ENCODE measurements at places on chromosomes 1 and 21.

GRCh38 chr1:218760601-218761570 is 412.8 kb upstream of the LYPLAL1 start:
- no peak for DNase-seq

DNA sequence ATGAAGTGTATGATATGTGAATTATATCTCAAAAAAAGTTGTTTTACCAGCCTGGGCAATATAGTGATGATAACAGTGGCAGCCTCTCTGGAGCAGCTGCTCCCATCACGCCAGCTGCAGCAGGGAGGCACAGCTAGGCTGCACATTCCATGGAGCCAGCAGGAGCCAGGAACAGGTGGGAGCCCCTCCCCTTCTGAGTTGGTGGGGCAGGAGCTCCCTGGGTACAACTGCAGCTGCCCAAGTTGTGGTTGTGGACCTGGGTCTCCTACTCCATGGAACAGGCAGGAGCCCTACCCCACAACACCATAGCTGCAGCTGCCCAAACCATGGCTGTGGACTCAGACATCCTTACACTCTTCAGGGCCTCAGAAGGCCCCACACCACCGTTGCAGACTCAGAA is 21.7 kb upstream of the FNBP1L start:
- no peak for DNase-seq

- DNase-seq, result no peak
Observed at GRCh38 chr21:39422527-39423241, 22.9 kb downstream of the LCA5L start.

GRCh38 chr1:230176871-230177411 is 109.9 kb downstream of the GALNT2 start:
- no peak for DNase-seq

DNA sequence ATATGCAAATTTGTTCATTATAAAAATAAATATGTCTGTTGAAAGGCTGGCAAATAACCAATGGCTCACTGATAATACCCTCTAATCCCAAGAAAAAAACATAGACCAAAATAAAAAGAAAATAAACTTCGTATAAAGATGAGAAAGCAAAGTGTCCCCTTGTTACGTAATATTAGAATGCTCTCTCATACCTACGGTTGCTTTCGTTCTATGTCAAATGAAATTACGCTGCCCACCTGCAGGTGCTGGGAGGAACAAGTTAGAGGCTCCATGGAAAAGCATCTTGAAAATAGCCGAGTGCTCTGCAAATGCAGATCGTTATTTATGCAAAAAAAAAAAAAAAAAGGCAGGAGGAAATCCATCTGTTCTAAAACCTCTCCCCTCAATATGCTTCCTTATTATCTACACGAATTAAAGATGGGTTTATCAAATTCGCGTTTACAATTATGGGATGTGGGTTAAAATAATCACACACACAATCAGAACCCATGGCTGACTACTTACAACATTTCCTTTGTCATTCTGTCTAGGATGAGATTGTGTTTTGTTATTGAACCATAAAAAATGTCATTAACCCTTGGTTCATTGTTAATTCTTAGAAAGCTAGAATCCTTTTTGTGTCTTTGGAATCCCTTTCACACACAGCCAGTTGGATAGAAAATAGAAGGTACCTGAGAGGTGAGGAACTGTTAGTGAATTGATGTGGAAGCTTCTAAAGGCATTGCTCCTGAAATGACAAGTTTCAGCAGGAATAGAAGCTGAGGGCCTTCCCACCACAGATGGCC is 268.6 kb downstream of the SETD4 start:
- DNase-seq, result no peak

DNA sequence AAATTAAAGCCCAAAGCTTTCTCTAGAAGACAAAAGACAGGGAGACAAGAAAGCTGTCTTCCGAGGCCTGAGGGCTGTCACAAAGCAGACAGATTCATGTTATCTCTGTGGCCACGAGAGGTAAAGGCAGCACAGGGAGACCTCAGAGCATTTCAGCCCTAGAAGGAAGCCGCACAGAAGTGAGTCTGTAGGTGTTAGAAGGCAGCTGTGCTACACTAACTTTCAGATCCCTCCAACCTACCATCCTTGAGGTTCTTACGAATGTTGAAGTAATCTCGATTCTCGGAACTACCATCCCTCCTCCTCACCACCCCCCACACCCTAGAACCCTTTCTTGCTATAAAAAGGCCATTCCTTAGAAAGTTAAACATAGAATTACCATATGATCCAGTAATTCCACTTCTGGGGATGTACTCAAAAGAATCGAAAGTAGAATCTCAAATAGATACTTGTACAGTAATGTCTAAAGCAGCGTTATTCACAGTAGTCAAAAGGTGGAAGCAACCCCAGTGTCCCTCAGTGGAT is 21.5 kb upstream of the LYST start:
- DNase-seq, result no peak

- no peak for DNase-seq
Observed at GRCh38 chr21:37380349-37381323, 14.1 kb downstream of the DYRK1A start.

DNA sequence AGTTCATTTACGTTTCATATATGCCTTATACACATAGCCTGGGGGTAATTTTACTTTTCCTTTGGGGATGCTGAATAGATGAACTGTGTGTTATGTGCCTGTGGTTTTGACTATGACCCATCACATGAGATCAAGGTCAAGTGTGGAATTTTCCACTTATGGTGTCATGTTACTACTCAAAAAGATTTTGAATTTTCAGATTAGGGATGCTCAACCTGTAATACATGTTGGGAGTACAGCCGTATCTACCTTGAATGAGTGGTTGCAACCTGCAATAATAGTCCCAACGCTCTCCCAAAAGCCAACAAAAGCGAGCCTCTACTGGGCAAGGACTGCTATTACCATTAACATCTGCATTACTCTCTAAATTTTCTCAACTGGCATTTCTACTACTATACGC is 68.5 kb upstream of the SDC3 start:
- DNase-seq, result no peak

DNA sequence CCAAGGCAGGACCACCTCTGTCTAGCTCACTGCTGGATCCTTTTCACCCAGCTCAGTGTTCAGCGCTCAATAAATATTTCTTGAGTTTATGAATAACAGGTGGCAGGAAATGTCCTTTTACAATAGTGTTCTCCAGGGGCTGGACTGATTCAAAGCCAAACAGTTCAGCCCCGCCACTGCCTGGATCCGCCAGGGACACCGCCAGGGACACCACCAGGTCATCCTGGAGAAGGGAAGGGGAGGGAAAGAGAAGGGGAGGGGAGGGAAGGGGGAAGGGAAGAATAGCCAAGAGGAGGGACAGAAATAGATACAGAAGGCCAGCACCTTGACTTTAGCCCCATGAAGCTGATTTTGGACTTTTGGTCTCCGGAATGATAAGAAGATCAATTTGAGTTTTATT is 255.6 kb downstream of the GRIK3 start:
- DNase-seq, result no peak

GRCh38 chr1:1061682-1062345 is 12.3 kb downstream of the RNF223 start:
- no peak for DNase-seq

DNA sequence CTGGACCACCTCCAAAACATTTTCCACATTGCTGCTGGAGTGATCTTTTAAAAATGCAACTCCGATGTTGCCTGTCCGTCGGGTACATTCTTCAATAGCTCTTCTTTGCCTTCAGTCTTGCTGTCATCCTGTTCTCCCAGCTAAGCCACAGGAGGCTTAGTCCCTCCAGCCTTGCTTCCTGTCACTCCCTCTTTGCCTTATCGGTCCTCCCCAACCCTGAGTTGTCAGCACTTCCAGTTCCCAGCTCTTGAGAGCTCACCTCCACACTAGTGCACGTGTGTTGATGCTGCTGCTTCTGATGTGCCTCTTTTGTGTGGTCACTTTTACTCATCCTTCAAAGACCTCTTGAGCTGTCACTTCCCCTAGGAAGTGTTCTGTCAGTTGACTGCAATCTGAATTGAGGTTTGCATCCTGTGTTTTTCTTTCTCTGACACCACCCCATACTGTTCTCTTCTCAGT is 15.3 kb downstream of the UCK2 start:
- no peak for DNase-seq

- no peak for DNase-seq
Observed at GRCh38 chr1:199282751-199283305, 644.0 kb downstream of the PTPRC start.

DNA sequence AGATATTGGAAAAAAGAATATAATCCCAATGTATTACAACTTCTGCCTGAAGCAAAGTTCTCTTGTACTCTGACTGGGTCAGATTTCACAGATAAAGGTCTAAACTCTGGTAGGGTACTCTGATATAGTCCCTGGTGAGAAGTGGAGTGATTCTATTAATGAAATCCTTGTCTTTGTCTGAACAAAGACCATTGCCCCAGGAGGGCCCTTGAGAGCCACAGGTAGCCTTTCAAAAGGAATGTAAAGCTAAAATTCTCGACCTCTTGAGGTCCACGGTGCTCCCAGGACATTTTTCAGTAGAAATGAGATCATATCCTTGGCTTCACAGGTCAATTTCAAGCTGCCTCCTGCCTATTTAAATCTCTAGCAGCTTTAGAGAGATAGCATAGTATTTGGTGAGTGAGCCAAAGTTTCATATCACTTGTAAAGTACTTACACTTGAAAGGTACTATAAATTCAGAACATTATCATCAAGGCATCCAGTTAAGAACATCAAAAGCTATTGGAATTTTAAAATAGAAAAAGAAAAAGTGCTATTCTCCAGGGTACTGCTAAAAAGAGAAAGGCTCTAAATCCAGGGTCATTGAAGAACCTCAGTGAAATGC is 10.1 kb downstream of the TNNI3K start:
- DNase-seq, result no peak

- DNase-seq, result no peak
Observed at GRCh38 chr1:205519541-205520131, 15.2 kb downstream of the CDK18 start.

DNA sequence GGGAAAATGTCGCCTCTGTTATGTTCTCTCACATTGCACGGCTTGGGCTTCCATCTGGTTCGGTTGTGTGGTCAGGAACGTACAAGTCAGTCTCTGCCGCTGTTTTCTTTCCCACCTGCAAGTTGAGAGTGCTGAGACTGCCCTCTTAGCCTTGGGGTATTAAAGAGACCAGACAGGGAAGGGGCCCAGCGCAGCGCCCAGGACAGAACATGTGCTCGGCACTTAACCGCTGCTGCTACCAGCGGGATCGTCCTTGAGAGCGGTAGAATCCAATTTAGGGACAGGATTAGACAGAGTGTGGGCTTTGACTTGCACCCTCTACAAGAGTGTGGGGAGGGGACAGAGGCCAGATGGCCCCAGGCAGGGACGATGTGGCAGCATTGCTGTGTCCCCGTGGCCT is 17.7 kb upstream of the AGPAT3 start:
- DNase-seq, result no peak

DNA sequence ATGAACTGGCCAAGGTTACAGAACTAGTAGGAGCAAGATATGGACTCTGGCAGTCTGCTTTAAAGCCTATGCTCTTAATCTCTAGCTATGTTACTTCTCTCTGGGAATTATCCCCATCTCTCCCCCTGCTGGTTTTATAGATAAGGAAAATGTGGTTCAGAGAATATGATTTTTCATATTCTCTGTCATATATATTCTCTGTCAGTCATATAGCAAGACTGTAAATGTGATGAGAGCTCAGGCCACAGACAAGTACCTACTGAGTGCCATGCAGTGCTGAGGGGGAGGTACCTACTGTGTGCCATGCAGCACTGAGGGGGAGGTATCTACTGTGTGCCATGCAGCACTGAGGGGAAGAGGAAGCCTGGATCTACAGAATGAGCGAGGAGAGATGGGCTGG is 220.3 kb upstream of the FGGY start:
- DNase-seq, result no peak

- DNase-seq, result no peak
Observed at GRCh38 chr1:66351913-66352312, 182.0 kb upstream of the SGIP1 start.

- DNase-seq, result no peak
Observed at GRCh38 chr1:230054092-230054749, 12.8 kb upstream of the GALNT2 start.

GRCh38 chr1:220164116-220164515 is 70.2 kb downstream of the IARS2 start:
- DNase-seq, result no peak

Data from stimulated activated CD8-positive, alpha-beta memory T cell treated with anti-CD3 and anti-CD28 coated beads, Interleukin-15, amount 100 ng/mL, for 4 hours (primary cell).